ENCODE measurements at places on chromosomes 16 and 17.

- no peak for DNase-seq
Observed at GRCh38 chr17:29063992-29064391, 21.1 kb downstream of the PIPOX start.

GRCh38 chr17:79188048-79188447 lies 113.4 kb downstream of the ENGASE start:
- DNase-seq, result peak; percentile 85

DNA sequence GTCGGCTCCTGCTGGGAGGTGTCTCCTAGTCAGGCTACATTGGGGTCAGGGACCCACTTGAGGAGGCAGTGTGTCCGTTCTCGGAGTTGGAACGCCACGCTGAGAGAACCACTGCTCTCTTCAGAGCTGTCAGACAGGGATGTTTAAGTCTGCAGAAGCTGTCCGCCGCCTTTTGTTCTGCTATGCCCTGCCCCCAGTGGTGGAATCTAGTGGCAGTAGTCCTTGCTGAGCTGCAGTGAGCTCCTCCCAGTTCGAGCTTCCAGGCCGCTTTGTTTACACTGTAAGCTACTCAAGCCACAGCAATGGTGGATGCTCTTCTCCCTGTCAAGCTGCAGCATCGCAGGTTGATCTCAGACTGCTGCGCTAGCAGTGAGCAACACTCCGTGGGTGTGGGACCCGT lies 36.0 kb downstream of the ITFG1 start:
- DNase-seq, result peak; percentile 64

GRCh38 chr16:55944377-55944802 lies 69.2 kb upstream of the CES5A start:
- DNase-seq, result peak; percentile 83

GRCh38 chr17:34692920-34693319 lies 113.5 kb downstream of the TMEM132E start:
- no peak for DNase-seq

GRCh38 chr16:81817789-81818567 lies 38.9 kb downstream of the PLCG2 start:
- DNase-seq, result no peak

GRCh38 chr16:11658896-11659708 lies 9.2 kb upstream of the SNN start:
- DNase-seq, result peak; percentile 35

DNA sequence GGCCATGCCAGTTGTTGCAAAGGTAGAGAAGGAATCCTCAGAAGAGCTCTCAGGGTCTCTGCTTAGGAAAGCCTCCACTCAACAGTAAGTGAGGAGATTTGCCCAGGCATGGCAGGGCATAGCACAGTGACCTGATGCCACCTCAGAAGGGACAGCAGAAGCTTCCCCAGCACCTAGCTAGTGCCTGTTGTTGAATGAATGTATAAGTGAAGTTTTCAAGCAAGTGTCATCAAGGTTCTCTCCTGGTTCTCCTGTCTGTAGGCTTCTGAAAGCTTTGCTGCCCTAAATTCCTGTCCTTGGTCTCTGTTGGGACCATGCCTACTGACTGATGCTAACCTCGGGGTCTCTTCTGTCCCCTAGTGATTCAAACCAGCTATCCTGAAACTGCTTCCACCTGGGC lies 114.9 kb upstream of the TBX2 start:
- no peak for DNase-seq

GRCh38 chr17:77694391-77695363 lies 263.8 kb upstream of the TNRC6C start:
- DNase-seq, result no peak

GRCh38 chr17:49501496-49501895 lies 6.4 kb downstream of the NGFR start:
- no peak for DNase-seq

DNA sequence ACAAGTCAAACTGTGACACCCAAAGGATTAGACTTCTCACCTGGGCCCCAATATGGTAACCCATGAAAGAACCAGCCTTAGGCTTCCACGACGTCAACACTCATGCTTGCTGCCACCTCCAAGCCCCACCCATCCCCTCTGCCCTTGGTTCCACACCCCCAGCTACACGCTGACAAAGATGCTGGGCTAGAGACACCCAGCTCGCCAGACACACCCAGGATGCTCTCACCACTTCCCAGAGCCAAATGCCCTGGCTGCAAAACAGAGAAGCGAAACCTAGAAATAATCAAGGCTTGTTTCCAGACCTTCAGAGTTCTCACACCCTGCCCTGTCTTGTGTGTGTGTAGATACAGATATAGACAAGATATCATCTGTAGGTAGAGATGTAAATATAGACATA lies 26.0 kb upstream of the ADCY9 start:
- no peak for DNase-seq

GRCh38 chr17:62614142-62614541 lies 13.3 kb upstream of the MRC2 start:
- no peak for DNase-seq

DNA sequence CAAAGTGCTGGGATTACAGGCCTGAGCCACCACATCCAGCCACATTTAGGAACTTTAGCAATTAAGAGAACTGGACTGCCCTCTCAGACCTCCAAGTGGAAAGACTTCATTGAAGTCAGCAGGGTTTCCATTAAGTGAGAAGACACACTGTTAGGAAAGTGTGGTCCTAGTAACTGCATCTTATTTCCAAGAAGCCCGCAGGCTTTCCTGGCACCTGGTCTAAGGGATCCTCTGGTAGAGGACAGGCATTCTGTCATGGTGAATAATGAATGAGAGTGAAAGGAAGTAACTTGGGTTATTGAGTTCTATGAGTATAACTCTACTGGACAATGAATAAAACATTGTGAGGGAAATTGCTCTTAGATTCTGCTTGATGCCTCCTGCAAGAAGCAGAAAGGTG lies 14.1 kb downstream of the C17orf75 start:
- no peak for DNase-seq

DNA sequence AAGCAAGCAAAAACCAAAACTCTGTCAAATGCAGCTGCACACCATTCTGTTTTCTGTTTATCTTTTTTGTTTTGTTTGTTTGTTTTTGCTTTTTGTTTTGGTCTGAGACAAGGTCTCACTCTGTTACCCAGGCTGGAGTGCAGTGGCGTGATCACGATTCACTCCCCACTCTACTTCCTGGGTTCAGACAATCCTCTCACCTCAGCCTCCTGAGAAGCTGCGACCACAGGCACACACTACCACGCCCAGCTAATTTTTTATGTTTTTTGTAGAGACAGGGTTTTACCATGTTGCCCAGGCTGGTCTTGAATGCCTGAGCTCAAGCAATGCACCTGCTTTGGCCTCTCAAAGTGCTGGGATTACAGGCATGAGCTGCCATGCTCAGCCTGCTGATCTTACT lies 19.3 kb upstream of the SLFN13 start:
- no peak for DNase-seq

DNA sequence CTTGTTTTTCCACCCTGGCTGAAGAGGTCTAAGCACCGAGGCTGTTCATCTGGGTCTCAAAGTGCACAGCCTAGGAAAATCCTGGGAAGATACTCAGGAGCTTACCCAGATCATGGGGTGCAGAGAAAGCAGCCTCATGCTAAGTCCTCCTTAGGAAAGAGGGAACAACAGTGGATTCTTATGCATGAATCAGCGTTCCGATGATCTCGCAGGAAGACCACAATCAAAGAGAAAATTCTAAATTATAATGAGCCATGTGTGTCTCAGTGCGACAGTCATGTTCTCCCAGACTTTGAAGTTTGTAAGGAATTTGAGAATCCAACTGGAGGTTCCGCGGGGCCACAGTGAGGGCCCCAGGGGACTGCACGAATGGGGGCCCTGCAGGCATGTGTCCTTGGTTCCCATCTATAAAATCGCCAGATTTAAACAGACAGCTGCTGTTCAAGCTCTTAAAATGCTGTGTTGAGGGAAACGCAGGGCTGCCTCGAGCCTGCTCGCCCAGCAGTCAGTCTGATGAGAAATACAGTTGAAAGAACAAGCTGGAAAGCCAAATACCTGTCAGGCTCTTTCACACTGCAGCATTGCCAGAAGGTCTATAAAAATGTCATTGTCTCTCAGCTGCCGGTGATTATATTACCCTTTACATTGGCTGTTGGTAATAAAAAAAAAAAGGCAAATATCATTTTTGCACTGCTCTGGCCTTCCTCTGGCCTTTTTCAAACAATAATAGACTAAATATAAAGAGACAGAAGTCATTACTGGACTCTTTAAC lies 152.1 kb downstream of the PMP22 start:
- no peak for DNase-seq

Data from GM23338 (cell line).